ENCODE measurements at places on chromosomes 12 and 14.

DNA sequence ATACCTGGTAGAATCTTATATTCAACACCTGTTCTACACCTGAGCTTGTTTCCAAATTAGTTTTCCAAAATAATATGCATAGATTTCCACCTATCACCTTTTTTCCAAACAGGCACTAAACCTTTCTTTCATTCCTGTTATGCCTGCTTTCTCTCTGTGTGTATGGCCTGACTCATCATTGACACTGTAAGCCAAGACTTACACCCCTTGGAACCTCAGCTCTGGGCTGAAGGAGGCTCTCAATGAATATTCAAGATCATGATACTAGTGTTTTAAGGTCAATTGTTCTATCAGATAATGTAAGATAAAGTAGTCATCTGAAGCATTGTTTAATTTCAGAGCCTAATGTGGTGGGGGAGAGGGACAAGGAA lies 1193.3 kb downstream of the FLRT2 start:
- DNase-seq, result no peak

DNA sequence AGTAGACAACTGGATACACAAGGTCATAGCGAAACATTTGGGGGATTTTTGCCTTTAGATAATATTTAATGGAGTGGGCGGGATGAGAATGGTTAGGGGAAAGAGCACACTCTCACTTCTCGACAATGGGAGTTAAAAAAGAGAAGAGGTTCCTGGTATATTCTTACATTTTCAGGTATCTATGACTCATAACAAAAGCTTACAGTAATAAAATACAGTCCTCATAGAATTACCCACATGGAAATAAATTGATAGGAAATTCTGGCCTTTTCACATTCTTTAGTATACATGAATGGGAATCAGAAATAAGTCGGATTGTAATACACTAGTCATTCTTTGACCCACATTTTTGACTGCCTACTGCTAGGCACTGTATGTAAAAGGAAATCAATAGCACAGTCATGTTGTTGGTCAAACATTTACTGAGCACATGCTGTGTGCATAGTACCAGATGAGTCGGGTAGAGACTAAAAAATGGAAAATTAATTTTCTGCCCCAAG lies 8.2 kb upstream of the CRADD start:
- no peak for DNase-seq

DNA sequence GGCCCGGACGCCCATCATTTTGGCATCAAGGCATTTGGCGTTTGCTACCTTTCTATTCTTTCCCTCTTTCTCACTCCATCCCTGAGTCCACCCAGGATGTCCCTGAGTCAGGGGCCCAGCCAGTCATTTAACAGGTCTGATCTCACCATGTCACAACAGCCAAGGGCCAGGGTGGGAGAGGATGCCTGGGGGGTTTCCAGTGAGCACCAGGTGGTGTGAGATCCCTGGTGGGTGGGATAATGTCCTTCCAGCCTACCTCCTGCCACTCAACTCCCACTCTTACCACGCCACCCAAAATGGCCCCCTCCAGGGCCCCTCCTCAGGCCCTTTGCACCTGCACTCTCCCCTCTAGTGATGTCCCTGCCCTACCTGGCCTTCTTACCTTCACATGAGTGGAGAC lies 310.8 kb downstream of the BCL11B start:
- DNase-seq, result no peak

DNA sequence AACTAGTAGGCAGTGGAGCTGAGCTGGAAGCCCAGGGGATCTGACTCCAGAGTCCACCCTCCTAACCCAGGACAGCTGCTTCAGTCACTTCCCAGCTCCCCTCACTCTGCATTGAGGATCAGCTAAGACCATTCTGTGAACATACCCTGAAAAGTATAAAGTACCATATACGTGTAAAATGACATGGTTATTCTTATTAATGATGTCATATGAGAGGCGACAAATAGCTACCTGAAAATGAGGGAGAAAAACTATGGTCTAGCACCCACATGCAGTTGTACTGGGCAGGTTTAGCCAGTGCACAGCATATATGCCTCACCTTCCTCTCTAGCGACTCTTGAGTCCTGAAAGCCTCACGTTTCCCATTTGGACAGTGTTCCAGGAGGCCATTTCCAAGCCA lies 461.9 kb downstream of the RAD51B start:
- no peak for DNase-seq

DNA sequence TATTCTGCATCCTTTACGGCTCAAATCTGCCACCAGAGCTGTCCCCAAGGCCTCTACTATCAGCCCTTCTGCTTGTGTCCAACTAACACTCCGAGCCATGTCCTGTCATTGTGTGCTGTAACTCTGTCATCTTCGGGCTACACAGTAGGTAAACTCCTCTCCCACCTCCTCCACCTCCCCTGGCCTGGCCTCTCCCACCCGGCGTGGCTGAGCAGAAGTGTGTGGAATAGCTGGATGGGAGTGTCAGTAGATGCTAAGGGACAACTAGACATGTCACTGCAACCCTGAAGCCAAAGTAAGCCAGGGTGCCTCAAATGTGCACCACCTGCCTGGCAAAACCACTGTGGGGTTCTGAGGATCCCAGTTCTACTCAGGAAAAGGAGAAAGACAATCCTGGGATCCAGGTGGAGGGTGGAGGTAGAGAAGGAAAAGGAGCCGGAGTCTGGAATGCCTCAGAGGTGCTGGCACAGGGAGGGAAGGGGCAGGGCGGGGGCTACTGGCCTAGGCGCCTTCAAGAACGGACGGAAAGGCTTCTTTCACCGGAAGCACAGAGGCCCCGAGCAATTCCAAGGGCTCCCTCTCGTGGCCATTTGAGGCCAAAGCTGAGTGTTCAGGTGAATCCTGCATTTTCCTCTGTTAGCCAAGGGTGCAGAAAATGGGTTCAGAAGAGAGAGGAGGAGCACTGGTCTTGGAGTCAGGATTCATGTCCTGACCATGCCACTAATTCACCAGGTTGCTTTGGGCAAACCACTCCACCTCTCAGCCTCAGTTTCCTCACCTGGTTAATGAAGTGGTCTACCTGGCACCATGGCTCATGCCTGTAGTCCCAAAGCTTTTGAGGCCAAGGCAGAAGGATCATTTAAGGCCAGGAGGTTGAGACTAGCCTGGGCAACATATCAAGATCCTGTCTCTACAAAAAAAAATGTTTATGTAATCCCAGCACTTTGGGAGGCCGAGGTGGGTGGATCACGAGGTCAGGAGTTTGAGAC lies 20.5 kb upstream of the FAM181A start:
- DNase-seq, result peak; percentile 36

All from stimulated activated CD4-positive, alpha-beta T cell treated with anti-CD3 and anti-CD28 coated beads, Interleukin-12 subunit alpha, Interleukin-12 subunit beta, amount 100 ng/mL, for 48 hours (primary cell).